ENCODE measurements at places on chromosomes 11 and 22. TPM values are rescaled to one million over a fixed set of nuclear protein-coding genes. Genes with fewer than 3 reads are reported as not detected.

The TREH gene
- 64.0 TPM for polyA plus RNA-seq

The GVQW3 gene
- 0.82 TPM for polyA plus RNA-seq

The SAA4 gene
- not detected for polyA plus RNA-seq

The HTR3B gene
- polyA plus RNA-seq: not detected

The DNHD1 gene
- 8.4 TPM for polyA plus RNA-seq
